T1000 (cell line): ENCODE measurements at places on chromosomes 12 and 14.

GRCh38 chr12:107385509-107385908 is 292.2 kb upstream of the CRY1 start:
- DNase-seq, result no peak

- DNase-seq, result no peak
Observed at GRCh38 chr12:113065126-113066007, 8.8 kb downstream of the DTX1 start.

DNA sequence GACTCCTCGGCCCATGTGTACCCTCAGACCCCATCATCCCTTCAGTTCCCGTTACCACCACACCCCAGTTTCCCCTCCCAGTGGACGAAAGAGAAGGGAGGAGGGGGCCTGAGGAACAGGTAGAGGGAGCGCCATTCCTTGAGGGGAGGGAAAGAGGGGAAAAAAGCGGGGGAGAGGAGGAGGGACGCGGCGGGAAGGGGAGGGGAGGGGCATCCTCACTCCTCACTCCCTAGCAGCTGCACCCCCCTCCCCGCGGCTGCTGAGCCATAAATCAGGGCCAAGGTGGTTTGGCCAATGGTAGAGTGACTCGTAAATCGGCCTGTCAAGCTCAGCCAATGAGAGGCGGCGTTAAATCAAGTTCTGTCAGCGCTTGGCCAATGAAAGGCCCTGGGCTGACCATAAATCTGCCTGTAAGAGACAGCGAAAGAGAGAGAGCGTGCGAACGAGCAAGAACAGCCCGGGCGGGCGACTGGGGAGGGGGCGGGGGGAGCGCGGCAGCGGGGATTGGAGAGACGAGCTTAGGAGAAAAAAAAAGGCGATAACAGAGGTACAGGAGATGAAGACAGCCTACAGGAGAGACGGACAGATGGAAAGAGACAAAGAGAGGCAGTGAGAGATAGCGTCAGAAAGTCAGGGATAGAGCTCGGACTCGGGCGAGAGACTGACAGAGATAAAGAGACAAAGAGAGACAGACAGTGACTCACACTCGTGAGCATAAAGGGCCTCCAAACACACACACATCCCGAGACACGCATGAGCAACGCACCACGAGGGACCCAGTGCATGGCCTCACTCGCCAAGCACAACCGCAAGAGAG is 5.1 kb downstream of the GPR84 start:
- DNase-seq, result peak; percentile 100

GRCh38 chr12:57763881-57764661 is 2.8 kb downstream of the CYP27B1 start:
- DNase-seq, result no peak

- DNase-seq, result no peak
Observed at GRCh38 chr12:49905718-49906314, 2.1 kb upstream of the FAIM2 start.

GRCh38 chr14:36874396-36875138 is 212.9 kb downstream of the PAX9 start:
- no peak for DNase-seq

GRCh38 chr12:848173-848865 is 95.9 kb downstream of the WNK1 start:
- no peak for DNase-seq

GRCh38 chr14:81684696-81685095 is 151.0 kb upstream of the SEL1L start:
- no peak for DNase-seq

GRCh38 chr14:64768401-64769095 is 64.3 kb downstream of the PLEKHG3 start:
- DNase-seq, result no peak

GRCh38 chr12:96513681-96514080 is 24.3 kb downstream of the CFAP54 start:
- no peak for DNase-seq

GRCh38 chr12:46608431-46609272 is 217.1 kb downstream of the SLC38A4 start:
- no peak for DNase-seq

DNA sequence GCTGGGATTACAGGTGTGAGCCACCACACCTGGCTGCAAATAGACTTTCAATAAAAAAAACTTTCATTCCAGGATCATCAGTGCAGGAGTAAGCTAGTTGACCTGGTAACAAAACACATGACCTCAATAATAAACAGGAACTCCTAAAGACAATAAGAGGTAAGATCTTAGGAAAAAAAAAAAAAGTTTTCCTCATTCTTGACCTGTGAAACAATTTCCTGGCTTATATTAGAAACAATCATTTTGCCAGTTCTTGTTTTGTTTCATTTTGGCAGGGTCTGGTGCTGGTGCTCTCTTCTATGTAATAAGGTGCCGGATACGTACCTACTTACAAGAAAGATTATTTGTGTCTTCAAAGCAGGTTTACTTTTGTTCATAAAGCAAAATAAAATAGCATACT is 90.6 kb upstream of the AMN1 start:
- DNase-seq, result no peak
